AML-193 (cell line): ENCODE measurements at places on chromosomes 7 and 10.

DNA sequence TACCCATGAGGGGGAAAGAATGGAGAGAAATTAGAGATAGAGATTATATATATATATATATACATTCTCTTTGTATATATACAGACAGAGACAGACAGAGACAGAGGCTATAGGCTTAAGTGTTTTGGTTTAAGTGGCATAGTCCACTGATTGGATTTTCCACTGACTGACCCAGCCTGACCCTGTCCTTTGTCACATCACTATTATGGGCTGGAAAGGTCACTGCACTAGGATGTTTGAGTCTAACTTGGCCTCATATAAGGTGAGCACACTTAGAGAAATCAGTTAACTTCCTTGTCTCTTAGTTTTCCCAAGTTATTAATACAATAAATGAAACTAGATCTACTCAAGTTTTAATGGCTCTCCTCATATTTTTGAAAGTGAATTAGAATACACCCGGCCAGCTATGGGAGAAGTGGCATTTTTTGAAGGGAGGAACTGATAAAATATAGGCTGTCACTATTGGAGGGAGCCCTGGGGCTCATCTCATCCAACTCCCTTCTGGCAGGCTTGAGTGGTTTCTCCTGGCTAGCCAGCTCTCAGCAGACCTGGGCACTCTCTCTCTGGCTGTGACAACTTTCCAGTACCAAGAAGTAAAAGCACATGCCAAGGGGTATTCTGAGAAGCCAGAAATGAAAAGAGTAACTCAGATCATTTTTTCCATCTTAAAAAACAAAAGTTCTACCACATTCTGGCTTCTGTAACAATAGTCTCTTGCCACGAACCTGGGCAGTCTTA is 455.6 kb upstream of the ANKRD30A start:
- no peak for DNase-seq

DNA sequence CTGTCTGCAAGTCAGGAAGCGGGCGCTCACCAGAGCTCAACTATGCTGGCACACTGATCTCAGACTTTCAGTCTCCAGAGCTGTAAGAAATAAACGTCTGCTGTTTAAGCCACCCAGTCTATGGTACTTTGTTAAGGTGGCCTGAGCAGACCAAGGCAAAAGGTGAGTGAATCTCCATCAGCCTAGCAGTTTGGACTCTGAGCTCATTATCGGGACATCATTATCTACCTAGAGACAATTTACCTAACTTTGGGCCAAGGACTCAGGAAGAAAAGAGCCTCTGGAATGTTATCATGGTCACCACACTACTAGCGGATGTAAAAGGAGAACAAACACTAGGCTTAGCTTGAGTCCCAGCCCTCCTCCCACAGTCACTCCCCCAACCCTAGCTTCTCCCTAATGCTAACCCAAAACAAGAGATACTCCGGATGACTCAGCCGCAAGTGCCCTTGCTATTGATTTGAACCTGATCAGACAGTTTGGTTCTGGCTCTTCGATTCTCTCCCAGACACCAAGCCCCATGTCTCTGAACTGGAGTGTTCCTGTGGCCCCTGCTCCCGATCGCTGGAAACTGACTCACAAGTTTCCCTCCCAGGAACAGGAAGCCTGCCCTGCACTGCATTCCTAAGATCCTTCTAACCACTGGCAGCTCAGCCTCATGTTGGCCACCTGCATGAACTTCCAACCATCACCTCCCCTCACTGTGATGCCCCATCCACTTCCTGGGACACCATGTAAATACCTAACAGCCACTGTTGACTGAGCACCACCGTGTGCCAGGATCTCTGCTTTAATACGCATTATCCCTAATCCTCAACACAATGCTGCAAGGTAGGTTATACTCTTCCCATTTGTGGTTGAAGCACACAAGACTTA is 34.5 kb downstream of the CREB3L2 start:
- DNase-seq = no peak

GRCh38 chr10:132182591-132182990 is 4.2 kb upstream of the DPYSL4 start:
- DNase-seq = no peak

DNA sequence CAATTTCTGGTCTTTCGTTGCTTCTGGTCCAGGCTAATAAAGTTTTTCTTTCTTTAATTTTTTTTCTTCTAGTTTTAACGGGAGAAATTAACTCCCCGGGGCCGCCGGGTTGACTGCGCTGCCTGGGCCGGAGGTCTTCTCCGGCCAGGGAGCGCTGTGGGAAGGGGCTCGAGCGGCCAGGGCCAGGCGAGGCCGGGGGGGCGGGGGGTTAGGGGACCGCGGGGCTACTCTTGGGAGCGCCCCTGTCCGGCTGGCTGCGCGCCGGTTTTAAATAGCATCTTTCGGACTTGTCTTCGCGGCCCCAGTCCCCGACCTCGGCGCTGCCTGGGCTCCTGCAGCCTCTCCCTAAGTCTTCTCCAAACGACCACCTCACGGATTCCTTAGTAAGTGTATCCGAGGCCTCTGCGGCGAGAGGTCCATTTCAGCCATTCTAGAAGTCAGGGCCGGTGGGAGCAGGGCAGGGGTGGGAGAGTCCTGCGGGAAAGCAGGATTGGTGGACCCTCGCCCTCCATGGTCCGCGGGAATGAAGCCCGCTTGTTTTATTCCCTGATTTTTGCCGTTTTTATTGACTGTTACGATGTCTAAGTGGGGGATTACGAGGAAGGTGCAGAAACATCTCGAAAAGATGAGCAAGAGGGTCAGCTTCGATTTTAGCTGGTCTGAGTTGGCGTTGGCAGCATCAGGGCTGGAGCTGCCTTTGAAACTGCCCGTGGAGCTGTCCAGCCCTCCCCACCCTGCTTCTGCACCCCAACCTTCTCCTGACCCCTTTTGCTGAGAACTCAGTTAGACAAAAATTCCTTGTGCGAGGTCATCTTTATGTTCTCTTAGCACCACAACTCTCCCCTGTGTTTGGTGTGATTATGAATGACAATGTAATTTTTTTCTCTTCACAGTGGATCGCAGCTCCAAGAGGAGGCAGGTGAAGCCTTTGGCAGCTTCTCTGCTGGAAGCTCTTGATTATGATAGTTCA is 555 bp downstream of the PHF14 start:
- DNase-seq = peak; percentile 11

GRCh38 chr10:91708174-91708861 is 75.4 kb upstream of the PPP1R3C start:
- no peak for DNase-seq

DNA sequence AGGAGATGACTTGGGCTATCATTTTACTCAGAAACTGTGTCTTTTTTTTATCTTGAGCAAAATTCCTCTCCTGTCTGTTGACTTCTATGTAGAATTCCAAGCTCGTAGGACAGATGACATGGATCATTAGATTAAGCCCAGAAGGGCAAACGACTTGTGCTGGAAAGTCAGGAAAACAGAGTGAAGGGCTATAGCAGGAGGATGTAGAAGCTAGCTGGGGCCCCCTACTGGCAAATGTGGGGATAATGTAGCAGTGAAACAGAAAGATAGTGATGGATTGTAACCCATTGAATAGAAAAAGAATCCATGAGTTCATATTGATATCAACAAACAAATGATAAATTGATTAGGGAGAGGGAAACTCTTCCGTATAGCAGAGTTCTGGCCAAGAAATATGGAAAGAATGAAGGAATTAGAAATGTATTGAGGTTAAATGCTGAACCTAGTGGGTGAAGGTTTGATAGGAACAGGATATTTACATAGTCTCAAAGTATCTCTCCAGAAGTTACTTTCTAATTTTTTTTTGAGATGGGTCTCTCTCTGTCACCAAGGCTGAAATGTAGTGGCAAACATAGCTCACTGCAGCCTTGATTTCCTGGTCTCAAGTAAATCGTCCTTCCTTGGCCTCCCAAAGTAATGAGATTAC is 103.6 kb downstream of the LYZL1 start:
- DNase-seq = peak; percentile 19

GRCh38 chr7:137925754-137926153 is 76.1 kb downstream of the CREB3L2 start:
- DNase-seq = no peak

GRCh38 chr10:10475812-10476211 is 541.9 kb upstream of the CELF2 start:
- DNase-seq = no peak
